ACHN (cell line): ENCODE measurements at places on chromosomes 13 and 19.
A peak's percentile ranks its signal among the peaks of the same experiment; 100 is the strongest.

- no peak for DNase-seq
Observed at GRCh38 chr13:28455580-28456194, 39.2 kb downstream of the FLT1 start.

GRCh38 chr13:106874323-106874722 is 306.4 kb upstream of the ARGLU1 start:
- no peak for DNase-seq

DNA sequence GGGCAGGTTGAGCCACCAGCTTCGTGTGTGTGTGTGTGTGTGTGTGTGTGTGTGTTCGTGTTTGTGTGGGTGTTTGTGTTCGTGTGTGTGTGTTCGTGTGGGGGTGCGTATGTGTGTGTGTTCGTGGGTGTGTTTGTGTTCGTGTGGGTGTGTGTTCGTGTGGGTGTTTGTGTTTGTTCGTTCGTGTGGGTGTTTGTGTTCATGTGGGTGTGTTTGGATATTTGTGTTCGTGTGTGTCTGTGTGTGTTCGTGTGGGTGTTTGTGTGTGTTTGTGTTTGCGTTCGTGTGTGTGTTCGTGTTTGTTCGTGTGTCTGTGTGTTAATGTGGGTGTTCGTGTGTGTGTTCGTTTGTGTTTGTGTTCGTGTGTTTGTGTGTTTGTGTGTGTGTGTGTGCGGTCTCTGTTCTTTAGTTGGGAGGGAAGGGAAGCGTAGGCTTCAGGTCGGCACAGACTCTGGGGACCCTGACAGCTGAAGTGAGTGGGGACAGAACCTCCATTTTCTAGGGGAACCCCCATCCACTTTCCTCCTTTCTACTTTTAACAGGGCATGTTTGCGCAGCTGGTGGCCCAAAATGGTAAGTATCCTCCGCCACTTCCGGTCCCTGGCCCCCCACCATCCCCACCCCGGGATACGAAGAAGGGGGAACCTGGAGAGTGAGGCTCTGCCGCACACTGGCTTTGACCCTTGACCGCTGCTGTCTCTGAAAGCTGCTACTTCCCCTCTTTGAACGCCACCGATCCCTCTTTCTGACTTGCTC is 1.6 kb downstream of the TNFSF9 start:
- DNase-seq, result no peak

DNA sequence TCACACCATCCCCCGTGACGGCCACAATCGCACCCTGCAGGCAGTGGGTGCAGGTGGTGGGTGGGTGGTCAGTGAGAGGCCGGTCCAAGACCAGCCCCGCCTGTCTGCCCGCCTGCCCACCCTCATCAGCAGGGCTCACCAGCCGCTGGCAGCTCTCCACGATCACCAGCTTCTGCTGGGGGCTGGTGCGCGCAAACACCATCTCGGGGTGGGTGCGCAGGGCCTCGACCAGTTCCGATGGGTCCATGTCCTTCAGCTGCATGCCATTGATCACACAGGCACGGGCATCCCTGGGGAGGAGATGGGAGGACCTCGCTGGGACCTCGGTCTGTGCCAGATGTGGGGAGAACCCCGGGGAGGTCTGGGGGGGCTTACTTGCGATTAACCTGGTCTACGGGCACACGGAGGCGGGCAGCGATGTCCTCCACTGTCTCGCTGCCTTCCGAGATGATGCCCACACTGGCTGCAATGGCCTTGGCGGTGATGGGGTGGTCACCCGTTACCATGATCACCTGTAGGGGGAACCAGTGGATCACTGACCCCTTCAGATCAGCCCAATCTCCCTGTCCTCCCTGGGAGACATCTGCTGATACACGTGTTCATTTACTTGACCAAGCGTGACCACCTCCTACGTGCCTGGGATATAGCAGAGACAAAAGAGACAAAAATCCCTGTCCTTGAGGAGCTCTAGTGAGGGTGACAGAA is 8.0 kb downstream of the ATP4A start:
- DNase-seq, result peak; percentile 31

DNA sequence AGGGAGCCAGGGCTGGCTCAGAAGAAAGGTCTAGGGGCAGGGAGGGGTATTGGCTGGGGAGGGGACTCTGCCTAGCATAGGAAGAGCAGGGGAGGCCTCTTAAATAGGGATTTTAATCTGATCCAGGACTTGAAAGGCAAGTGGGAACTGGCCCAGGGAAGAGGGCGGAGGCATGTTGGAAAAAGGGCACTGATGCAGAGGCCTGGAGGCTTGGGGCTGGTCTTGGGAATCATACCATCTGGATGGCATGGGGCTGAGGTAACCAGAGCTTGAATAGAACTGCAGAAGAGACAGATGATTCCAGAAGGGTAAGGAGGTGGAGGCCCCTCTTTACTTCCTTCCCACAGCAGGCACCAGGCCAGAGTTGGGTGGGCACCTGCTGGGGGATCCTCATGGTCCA is 29.1 kb downstream of the CERS4 start:
- DNase-seq, result no peak

GRCh38 chr19:7637374-7638256 is 705 bp downstream of the STXBP2 start:
- DNase-seq, result peak; percentile 16

DNA sequence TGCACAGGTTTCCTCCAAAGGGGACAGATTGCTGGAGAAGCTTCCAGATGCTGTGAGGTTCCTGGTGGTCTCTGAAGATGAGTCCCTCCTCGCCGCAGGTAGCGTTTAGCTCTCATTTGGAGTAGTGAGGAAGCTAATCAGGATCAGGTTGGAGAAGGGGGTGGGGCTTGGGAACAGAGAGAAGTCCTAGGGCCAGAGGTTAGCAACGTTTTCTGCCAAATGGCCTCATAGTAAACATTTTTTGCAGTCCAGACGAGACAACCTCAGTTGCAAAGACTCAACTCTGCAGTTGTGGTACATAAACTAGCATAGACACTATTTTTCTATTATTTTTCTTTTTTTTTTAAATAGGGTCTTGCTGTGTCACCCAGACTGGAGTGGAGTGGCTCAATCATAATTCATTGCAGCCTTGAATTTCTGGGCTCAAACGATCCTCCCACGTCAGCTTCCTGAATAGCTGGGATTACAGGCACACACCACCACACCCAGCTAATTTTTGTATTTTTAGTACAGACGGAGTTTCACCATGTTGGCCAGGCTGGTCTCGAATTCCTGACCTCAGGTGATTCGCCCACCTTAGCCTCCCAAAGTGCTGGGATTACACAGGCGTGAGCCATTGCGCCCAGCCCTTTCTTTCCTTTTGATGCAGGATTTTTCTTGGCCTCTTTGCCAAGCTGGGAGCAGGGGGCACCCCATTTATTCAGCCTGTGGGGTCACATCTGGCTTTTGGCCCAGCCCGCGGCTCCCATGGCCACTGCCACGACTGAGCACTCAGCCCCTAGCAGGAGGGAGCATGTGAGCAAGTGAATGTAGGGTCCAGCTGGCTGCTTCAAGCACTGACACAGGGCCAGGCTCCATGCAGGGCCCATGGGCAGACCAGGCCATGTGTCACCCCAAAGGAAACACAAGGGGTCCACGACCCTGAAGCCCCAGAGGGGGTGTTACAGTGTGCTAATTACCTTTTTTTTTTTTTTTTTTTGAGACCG is 34.4 kb upstream of the SIN3B start:
- no peak for DNase-seq

GRCh38 chr19:5193192-5193591 is 147.4 kb downstream of the PTPRS start:
- no peak for DNase-seq

- no peak for DNase-seq
Observed at GRCh38 chr13:43170506-43170905, 147.1 kb downstream of the DNAJC15 start.

- DNase-seq, result no peak
Observed at GRCh38 chr19:18613589-18614234, 1.0 kb downstream of the TMEM59L start.

DNA sequence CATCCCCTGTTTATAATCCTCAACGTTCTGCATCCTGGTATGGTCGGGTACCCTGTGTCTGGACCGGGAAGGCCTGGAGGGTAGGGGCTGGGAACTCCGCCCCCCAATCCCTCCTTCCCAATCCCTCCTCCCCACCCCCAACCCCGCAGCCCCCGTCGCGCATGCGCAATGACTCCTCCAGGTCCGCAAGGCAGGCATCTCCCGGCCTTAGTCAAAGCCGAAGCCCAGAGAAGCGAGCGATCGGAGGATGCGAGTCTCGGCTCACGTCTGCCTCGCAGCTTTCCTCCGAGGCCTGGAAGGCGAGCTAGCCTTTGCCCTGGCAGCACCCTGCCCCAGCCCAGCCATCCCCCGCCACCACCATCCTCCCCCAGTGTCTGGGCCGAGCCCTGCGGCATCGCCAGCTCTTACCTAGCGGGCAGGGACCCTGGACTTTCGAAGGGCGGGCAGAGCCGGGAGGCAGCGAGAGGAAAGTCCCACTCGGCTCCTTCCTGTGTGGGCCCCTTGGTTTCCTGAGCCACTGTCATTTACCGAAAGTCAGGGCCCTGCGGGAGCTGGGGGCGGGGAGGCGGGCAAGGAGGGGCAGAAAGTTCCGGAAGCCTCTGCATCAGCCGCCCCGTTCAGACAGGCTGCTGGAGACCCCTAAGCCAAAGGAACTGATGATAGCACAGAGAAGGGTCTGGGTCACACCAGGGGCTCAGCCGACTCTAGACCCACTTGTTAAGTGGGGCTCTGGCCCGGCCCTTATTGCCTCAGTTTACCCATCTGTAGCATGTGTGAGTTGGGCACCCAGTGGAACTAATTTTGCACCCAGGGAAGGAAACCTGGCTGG is at the start of gene JAK3:
JAK3 (minus strand) TSS at position 445 of the 829 bp plus-strand sequence. CDS start 3,565 bp downstream, outside the sequence.
- no peak for DNase-seq

GRCh38 chr19:48896191-48896720 is 2.3 kb downstream of the TULP2 start:
- no peak for DNase-seq

DNA sequence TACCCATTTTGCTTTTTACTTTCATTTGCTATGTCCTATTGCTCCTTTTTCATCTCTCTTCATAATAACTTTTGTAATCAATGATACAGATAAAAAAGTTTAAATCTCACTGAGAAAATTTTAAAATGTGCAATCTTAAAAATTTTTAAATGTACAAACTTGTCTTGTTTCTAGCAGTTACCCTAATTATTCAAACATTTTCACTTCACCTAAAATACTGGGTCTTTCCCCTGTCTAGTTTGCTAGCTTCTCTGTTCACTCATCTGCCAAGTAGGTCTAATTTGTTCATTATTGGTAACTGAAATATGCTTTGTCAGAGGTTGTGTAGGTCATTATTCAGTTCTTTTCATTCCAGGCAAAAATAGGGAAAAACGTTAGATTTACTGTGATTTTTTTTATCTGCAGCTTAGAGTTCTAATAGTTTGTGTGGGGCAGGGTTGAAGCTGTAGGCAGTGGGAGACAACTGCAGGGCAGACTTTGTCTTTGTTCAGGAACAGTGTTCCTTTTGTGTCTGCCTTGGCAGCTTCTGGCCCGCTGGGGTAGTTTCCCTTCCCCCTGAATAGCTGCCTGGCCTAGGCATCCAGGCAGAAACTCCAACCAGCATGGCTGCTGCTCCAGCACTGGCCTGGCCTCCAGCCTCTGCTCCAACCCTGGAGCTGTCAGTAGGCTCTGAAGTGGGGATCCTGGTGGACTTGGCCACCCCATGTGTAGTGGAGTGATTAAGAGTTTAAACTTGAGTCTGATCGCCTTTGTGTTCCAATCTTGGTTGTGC is 48.5 kb downstream of the WDFY2 start:
- DNase-seq, result no peak

GRCh38 chr19:47370045-47370611 is 21.0 kb downstream of the DHX34 start:
- DNase-seq, result no peak

DNA sequence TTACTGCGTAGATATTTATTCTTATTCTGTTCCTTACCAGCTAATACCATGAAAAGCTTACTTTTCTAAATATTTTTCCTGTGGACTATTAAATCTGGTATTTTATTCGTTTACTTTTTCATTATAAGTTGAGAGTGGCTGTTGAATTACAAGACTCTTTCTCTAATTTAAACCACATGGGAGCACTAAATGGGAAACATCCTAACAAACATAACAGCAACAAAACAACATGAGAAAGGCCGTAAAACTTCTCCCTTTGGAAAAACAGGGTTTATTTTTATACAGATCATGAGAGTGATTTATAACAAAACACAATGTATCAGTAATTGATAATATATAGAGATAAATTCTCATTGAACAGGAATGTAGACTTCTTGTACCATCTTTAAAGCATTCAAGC is 1592.1 kb downstream of the EFNB2 start:
- no peak for DNase-seq

DNA sequence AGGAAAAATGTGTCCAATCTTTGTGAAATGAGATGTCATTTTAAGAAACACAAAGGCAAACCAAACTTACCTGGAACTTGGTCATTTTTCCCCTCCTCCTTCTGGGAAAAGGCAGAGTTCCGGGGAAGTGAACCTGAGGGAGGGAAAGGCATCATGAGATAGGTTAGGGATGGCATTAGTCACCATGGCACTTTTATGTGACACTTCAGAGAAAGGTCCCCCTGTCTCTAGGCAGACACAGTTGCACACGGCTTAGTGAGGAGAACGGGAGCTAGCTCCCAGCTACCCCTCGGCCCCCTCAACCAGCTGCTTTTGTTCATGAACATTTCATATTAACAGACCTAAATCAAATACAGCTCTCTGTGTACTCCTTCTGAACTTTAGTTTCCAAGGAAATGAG is 1.5 kb downstream of the ZNF235 start:
- DNase-seq, result no peak

- DNase-seq, result no peak
Observed at GRCh38 chr13:94028650-94029049, 450.8 kb downstream of the DCT start.

DNA sequence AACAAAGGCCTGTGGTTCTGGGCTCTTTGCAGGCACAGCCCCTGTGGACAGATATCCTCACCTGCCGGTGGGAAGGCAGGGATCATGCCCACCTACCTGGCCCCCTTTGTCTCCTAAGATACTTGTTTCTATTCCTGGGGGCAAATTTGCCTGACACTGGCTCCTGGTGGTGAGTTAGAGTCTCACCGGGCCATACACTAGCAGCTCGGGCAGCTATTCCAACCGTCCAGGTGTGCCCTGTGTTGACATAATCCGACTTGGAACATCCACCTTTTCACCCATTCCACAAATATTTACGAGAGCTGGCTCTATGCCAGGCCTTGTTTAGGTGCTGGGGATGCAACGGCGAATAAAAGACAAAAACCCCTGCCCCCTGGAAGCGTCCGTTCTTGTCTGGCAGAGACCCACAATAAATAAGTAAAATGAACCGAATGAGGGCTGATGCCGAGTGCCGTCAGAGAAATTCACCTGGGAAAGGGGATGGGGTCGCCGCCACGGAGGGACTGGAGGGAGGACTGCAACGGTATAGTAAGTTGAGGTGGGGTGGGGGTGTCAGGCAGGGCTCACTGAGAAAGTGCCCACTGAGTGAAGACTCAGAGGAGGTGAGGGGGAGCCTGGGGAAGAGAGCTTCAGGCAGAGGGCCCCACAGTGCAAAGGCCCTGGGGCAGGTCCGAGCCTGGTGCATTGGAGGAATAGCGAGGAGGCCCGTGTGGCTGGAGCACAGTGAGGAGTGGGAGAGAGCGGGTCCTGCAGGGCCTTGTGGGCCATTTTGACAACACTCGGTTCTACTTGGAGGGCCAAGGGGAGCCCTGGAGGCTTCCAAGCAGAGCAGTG is 43.2 kb upstream of the RANBP3 start:
- DNase-seq, result no peak

GRCh38 chr19:39200066-39200802 is 3.5 kb downstream of the NCCRP1 start:
- no peak for DNase-seq
